Vagina (tissue), 2 donors: ENCODE measurements at places on chromosomes 7 and 10. TPM values are rescaled to one million over a fixed set of nuclear protein-coding genes. Genes with fewer than 3 reads are reported as not detected.

- no peak for DNase-seq
Measured at GRCh38 chr10:121694966-121695643, 96.9 kb upstream of the FGFR2 start.

GRCh38 chr10:119030421-119031250, 1.1 kb downstream of the NANOS1 start:
- DNase-seq, result no peak

Gene TMEM225B
- total RNA-seq, result 1.2 TPM

Gene C10orf53
- not detected for total RNA-seq

Gene XRCC2
- total RNA-seq, result 1.7 TPM

Gene TRIM73
- total RNA-seq, result 7.4 TPM
